ENCODE measurements at places on chromosomes 2 and 18.

DNA sequence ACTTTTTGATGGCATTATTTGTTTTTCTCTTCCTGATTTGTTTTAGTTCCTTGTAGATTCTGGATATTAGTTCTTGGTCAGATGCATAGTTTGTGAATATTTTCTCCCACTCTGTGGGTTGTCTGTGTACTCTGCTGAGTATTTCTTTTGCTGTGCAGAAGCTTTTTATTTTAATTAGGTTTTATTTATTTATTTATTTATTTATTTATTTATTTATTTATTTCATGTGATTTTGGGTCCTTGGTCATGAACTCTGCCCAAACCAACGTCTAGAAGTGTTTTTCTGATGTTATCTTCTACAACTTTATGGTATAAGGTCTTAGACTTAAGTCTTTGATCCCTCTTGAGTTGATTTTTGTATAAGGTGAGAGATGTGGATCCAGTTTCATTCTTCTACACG lies 292.2 kb downstream of the CDH7 start:
- DNase-seq, result no peak

GRCh38 chr2:44433895-44434294 lies 72.1 kb downstream of the CAMKMT start:
- no peak for DNase-seq

GRCh38 chr2:231530099-231531011 lies at the start of gene NMUR1:
Gene NMUR1, minus strand, starts transcription at chr2:231530445. Its CDS starts 84 bp downstream, at chr2:231530361.
- peak; percentile 83 for DNase-seq

GRCh38 chr2:9143264-9143815 lies 63.3 kb upstream of the ASAP2 start:
- no peak for DNase-seq

DNA sequence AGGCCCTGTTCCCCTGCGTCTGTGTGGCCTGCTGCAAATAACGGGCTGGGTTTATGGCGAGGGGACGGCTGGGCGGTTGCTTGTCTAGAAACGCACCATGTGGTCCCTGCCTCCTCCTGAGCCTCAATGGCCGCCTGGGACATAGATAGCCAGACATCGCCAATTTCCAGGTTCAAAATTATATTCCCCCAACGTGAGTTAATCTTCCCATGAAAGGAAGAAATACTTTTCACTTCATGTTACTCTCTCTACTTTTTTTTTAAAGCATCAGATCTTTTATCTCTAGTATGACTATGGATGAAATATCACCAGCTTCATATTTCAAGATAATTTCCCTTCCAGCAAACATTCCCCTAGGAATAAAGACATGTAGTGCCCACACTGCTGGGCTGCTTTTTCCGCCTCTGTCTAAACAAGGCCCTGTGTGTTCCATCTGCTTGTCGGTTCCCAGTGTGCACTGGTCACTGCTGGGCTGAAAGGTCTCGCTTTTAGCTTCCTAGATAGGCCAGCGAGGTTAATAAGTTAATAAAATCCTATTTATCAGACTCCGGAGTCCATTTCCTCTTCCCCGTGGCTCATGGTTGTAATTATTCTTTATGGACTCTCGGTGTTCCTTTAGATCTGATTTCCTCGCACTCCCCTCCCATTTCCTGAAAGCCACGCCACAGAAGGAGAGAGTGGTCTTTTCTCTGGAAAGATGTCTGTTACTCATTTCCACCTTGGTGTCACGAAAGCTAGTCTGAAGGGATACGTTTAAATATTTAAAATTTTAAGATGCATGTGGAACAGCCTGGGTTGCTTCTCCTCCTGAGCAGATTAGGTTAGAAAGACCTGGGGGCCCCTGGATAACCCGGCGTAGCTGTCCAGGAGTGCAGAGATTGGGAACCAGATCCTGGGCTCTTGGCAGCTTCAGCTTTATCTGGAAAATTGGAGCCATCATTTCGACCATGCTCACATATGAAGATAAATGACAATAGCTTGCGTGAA lies 196.6 kb upstream of the COPS8 start:
- DNase-seq, result no peak

- no peak for DNase-seq
These were observed 174.4 kb downstream of the ICOS start for GRCh38 chr2:204110751-204111516.

DNA sequence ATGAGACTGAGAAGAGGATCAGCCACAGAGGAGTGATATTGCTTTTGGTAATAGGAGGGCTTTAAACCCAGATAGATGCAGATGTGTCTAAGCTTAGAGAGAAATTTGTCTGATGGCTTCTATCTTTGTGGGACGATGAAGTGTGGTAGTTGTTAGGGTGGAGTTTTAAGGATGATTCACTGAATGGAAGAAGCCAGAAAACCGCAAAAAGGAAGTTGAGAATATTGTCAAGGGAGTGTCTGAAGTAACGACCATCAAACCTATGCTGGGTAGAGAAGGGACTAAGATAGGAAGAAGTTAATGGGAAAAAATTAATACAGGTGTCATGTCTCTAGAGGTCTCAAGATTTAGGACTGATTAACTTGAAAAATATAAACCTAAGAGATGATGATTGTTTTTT lies 195.6 kb upstream of the MC4R start:
- DNase-seq, result no peak

DNA sequence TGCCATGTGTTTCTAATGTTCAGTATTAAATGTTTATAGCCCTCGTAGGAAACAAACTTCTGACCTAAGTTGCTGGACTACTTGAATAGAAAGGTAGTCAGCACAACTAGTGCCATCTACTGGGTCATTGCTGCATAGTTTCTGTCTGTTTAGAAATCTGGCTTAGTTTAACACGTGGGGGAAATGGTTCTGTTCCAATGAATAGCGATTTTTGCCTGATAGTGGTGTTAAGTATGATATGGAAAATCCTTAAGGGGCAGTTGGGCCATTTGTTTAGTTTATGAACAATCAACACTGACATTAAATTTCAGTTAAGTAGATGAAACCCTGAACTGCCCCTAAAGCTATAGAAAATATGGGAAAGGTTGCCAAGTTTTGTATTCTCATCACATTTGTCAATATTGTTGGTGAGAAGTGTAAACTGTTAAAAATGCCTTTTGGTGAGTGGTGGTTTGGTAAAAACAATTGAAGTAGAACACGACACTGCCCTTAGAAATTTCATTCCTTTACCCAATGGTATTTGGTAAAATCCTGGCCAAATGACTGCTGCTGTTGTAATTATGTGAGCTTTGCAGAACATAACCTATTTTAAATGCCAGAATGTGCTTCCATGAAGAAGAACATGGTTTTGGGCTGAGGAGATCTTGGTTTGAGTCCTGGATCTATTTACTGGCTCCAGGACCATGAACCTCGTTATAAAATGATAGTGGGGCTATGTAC lies 13.2 kb downstream of the NABP1 start:
- DNase-seq, result peak; percentile 43

DNA sequence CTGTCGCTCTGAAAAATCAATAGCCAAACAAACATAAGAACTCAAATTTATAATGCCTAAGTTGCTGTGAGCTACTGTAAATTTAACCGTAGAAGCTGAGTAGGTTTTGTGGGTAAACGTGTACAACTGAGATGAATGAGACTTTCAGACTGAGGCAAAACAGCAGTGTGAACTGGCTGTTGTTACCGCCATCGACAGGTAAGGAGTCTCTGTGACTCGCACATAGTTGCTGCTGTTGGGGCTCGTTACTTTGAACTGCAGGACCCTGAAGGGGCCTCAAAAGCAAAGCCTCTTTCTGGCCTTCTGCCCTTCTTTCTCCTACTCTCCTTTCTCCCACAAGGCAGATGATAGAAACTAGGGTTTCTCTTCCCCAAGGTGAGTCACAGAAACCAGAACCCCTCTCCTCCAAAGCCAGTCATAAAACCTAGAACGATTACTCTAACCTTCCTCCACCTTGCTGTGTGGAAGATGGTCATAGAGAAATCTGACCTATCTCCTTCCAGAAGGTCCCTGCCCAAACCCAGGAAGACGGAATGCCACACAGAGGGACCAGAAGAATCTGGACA lies 101.2 kb downstream of the DLGAP1 start:
- no peak for DNase-seq

DNA sequence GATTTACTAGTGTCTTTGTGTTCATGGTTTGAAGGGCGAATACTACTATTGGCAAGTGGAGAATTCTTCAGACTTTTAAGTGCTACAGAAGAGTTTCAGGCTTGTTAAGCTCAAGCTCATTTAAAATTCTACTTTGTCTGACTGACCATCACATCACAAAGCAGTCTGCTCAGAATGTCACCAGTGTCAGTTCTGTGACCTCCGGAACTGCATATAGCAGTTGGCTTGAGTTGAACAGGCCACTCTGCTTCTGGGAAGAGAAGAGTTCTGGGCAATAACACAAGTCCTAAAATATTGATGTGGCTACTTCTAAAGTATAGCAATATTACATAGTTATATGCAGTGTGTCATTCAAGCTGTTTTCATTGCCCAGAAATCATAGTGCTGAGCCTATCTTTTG lies 245.0 kb upstream of the BOD1L2 start:
- DNase-seq, result no peak

GRCh38 chr2:214934006-214934405 lies 124.5 kb upstream of the BARD1 start:
- no peak for DNase-seq

DNA sequence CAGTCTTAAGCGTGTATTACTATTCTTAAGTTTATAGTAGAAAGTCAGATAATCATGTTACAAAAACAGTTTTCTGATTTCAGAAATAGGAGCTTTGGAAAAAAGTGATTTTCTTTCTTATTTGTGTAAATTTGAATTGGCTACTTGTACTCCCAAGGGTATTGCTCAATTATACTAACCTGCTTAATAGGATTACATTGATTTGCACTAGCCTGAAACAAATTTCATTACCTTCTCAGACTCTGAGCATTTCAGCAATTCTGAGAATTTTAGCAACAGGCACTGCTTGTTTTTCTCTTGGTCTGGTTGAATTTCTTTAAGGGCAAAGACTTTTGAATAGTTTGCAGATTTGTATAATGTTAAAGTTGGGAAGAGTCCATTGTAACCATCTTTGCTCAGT lies 87.2 kb upstream of the NXPH2 start:
- DNase-seq, result no peak

- no peak for DNase-seq
These were observed 710 bp downstream of the LMAN2L start for GRCh38 chr2:96739076-96739632.

DNA sequence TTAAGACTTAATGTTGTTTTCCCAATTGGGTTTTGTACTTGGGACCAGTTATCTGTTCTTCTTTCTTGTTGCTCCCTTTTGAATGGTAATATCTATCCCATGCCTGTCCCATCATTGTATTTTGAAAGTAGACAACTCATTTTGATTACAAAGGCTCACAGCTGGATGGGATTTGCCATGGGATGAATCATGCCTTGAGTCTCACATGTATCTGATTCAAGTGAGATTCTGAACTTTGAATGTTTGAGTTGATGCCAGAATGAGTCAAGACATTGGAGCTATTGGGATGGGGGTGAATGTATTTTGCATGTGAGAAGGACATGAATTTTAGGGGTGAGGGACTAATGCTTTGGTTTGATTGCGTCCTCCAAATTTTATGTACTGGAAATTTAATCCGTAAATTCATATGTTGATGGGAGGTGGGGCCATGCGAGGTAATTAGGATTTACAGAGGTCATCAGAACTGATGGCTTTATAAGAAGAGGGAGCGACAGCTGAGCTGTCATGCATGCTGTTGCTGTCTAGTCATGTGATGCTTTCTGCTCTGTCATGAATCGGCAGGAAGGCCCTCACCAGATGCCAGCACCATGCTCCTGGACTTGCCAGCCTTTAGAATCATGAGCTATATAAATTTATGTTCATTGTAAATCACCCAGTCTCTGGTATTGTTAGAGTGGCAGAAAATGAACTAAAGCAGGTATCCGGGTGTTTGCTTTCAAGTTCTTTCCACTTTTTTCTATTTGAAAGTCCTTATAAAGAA lies 741.3 kb upstream of the RAB6C start:
- DNase-seq, result no peak

GRCh38 chr18:48641981-48642380 lies 103.2 kb downstream of the CTIF start:
- no peak for DNase-seq

GRCh38 chr2:173424886-173425285 lies 70.2 kb downstream of the CDCA7 start:
- DNase-seq, result no peak

GRCh38 chr18:25786758-25787157 lies 303.7 kb downstream of the SS18 start:
- no peak for DNase-seq

GRCh38 chr2:174337337-174338146 lies 2.8 kb downstream of the SP9 start:
- DNase-seq, result peak; percentile 40

- DNase-seq, result no peak
These were observed 28.4 kb downstream of the ADCYAP1 start for GRCh38 chr18:933082-933481.

DNA sequence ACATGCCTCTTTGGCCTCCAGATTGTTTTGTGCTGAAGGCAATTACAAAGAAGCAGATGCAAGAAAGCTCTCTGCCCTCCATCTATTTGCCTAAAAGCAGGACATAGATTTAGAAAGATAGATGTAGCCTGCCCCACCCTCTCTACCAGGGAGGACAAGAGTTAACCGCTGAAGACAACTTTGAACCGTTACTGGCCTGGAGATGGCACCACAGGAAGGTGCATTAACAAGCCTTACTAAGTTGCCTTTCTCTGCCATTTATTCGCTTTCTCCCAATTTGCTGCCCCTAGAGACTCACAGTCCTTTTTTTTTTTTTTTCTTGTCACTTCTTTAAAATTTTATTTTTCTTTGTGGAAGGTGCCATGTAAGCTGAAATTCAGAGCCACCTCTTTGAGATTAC lies 28.8 kb upstream of the RMDN2 start:
- no peak for DNase-seq

GRCh38 chr2:106184394-106184793 lies 9.7 kb downstream of the UXS1 start:
- DNase-seq, result no peak

DNA sequence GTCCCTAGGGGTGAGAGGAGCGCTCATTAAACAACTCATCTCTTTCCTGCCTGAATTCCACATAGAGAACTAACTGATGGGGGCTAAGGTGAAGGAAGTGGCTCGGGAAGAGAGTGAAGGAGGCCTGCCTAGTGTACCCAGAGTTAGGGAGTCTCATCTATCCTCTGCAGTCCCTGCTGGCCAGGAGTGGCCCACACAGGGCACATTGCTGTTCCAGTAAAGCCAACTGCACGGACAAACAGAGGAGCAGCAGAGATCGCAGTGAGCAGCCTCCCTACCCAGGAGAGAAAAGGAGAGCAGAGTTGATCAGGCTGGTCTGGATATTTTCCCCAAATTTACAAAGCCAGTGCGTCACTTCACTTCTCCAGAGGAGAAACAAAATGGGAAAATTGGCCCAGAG lies 16.9 kb upstream of the FN1 start:
- no peak for DNase-seq

DNA sequence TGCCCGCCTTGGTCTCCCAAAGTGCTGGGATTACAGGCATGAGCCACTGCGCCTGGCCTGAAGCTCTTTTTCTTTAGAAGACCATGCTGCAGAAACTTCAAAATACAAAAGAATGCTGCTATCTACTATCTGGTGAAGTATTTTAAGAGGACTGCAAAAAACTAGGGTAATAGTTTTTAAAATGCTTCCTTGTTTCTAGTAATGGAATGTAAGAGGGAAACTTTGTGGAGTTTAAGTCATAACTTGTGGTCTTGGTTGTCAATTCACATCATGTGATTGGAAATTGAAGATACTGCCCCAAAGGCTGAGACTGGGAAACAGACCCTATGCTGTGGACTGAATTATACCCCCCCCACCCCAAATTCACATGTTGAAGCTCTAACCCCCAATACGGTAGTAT lies 68.3 kb downstream of the B3GNT2 start:
- no peak for DNase-seq

- DNase-seq, result no peak
These were observed 54.5 kb upstream of the TMEM163 start for GRCh38 chr2:134773335-134773734.

- no peak for DNase-seq
These were observed 127.9 kb upstream of the SH3BP4 start for GRCh38 chr2:234823877-234824376.
